ENCODE measurements at places on chromosomes 3 and 15.

GRCh38 chr15:62069551-62069950 is 2.8 kb downstream of the C2CD4A start:
- DNase-seq = no peak

DNA sequence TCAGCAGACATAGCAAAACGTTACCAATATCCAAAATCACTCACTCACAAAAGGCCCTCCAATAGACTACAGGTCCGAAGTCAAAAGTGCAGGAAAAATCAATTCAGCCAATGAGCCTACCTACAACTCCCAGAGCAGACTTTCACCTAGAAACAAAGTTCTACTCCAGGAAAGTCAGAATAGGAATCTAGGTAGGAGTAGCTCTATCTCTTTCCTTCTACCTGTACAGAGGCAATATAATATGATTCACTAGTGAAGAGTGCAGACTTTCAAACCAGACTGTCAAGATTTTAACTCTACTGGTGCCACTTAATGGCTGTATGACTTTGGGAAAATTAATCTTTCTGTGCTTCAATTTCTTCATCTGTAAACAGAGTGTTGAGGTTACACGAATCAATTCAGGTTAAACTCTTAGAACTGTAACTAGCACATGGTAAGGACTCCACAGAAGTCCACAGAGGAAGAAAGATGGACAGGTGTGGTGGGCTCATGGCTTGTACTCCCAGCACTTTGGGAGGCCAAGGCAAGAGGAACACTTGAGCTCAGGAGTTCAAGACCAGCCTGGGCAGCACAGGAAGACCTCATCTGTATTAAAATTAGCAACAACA is 9.4 kb downstream of the DCUN1D1 start:
- no peak for DNase-seq

DNA sequence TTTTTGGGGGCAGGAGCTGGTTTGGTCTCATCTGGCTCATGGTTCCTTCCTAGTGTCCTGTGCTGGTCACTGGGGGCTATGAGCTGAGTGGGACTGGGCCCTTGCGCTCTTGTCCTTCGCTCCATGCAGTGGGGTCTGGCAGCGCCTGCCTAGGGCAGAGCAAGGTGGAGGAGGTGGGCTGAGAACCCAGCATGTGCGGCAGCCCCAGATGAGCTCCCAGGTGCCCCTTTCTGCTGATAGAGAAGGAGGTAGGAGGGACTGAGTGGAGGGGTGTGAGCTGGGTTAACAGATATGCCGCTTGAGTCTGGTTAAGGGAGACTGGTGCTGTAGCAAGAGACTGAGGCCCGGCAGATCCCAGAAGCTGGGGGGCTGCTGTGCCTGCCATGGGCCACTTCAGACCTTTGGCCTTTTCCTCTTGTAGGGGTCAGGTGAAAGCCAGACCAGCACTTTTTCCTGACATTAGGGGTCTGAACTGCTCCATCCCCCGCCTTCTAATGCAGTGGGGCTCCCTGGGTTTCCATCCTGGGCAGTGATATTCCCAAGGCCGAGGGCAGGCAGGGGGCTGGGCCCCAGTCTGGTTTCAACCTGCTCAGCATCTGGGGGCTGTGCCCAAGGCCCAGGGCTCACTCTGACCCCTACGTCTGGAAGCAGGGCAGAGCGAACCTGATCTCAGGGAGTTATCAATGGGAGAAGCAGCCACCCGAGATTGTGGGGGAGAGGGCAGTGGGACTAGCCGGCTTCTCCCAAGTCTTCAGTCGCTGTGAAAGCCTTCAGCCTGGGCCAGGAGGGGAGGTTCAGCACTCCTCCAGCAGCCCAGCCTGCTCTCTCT is 62.9 kb upstream of the PRR23C start:
- no peak for DNase-seq

GRCh38 chr3:132593947-132594323 is 3.1 kb upstream of the ACKR4 start:
- no peak for DNase-seq

DNA sequence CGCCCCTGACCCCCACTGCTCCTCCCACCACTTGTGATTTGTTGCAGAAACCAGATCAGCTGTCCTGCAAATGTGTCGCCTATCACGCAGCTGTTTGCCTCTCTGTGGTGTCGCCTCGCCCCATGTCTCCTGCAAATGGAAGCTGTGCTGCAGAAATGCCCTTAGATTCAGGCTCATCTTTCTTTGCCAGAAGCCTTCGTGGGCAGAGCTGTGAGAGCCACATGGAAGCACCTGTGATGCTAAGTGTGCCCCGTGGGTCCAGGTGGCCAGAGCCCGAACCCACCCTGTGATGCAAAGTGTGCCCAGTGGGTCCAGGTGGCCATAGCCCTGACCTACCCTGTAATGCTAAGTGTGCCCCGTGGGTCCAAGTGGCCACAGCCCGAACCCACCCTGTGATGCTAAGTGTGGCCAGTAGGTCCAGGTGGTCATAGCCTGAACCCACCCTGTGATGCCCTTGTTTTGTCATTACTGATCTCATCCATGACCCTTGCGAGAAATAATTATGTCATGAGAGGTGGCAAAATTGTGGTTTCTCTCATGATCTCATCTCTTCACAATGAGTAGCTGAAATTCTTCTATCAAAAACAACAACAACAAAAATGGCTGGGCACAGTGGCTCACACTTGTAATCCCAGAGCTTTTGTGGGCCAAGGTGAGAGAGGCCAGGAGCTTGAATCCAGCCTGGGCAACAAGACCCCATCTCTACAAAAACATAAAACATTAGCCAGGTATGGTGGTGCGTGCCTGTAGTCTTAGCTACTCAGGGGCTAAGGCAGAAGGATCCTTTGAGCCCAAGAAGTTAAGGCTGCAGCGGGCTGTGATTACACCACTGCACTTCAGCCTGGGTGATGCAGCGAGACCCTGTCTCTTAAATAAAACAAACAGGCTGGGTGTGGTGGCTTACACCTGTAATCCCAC is 187.4 kb downstream of the GOLGA6L6 start:
- DNase-seq = no peak

DNA sequence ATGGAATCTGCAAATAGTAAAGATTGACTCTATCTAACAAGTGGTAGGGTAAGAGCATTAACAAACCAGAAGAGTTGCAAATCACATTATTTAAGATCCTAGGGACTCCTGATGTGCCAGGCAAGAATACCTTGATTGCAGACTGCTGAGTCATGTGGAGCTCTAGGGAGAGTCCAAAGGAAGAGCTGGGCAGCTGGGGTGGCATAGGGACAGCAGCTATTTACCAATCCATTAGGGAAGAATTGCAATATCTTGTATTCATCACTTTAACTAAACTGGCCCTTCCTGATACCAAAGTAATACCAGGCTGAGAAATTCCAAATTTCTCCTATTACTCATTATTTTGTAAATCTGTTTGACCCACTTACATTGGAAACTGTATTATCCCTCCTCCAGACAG is 52.2 kb upstream of the ACP3 start:
- no peak for DNase-seq

DNA sequence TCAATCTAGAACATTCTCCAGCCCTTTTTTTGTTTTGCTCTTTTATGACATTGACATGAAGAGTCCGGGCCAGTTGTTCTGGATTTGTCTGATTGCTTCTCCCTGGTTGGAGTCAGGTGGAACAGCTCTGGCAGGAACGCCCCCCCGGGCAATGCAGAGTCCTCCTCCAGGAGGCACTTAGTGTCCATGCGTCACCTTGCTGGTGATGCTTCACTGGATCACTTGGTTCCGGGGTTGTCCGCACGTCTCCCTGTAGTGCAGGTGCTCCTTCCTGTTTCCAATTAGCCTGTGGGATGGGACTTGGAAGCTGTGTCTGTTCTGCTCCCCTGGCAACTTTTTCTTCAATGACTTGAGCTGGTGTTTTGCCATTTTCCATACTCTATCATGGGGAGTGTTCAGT is 9.8 kb downstream of the CSK start:
- DNase-seq = no peak

DNA sequence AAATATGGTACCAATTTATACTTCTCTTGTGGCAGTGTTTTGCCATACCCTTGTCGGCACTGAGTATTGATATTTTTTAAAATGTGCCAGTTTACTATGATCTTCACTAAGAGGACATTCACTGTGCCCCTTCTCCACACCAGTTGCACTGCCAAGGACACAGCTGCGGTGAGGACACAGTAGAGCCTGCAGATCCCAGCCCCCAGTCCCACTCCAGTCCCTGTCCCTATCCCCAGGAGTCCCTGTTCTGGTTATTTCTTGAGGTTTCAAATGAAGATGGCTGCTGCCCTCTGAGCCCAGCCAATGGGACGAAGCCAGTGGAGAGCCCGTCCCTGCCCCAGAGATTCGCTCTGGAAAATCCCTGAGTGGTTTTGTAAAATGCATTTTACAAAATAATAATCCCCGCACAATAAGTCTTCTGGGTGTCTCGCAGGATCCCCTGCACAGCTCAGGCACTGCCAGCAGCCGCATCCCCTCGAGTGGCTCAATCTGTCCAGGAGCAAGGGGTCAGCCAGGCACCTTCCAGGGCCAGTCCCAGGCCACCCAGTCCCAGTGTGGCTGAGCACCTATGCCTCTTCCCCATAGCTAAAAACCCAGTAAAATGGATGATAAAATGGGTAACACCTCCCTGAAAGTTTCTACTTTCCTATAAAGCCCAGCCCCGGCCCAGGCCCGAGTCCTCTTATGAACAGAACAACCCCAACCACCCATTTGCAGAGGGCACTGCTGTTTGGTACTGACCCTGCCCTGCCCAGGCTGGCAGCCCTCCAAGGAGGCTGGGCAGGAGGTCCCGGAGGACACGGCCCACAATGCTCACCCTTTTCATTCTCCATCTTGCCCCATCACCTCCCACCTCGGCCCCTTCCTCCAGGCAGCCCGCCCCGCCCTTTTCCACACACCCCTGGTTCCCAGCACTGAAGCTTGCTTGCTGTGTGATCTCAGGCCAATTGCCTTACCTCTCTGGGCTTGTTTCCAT is 91.1 kb downstream of the VGLL4 start:
- DNase-seq = no peak

DNA sequence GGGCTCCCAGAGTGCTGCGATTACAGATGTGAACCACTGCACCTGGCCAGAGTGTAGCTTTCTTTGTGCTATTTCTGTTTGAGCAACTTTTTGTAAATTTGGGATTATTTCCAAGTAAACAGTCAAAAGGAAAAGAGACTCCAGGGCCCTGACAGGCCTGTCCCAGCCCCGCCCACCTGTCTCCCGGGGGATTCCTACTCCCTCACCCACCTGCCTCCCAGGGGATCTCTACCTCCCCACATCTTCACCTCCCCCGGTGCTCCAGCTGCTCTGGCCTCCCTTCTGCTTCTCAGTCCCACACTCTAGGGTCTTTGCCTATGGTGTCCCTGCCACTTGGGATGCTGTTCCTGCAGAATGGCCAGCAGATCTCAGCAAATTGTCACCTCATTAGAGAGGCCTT is 7.0 kb downstream of the RHCG start:
- DNase-seq = no peak

GRCh38 chr15:90287101-90287500 is 21.6 kb downstream of the NGRN start:
- DNase-seq = no peak

DNA sequence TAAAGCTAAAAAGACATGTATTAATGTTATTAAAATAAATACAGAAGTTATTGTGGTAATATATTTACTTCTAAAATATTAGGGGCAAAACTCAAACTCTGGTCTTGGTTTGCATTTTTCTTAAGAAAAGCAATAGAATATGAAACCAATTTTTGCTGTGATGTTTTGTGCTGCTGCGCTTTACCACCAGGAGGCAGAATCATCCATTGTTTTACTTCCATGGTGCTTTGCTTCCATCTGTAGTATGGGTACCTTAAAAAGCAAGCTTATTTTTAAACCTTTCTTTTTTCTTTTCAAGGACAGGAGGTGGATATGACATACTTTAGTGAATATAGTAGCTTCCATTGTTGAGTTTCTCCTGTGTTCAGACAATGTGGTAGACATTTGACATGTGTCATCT is 46.6 kb upstream of the MRPL3 start:
- no peak for DNase-seq

DNA sequence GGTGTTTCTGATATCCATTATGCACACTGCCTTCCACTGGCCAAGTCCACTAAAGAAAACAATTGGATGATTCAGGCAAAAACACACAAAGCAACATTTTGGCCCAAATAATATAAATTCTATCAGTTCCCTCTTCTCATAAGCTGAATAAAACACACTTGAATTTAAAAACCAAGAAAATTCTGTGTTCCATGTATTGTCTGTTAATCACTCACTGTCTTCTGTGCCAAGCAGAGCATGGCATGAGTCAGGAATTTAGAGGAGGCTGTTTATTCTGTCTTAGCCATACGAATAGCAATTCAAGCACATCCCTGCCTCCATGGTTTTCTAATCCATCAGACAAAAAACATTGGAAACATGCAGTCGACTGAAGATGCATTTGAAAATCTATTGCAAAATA is 215.6 kb upstream of the UMPS start:
- no peak for DNase-seq

- no peak for DNase-seq
Observed at GRCh38 chr3:126039870-126040269, 44.1 kb downstream of the SLC41A3 start.

GRCh38 chr3:131110087-131110486 is 83.4 kb downstream of the NEK11 start:
- DNase-seq = no peak

- no peak for DNase-seq
Observed at GRCh38 chr3:143464850-143465249, 345.3 kb downstream of the CHST2 start.

GRCh38 chr15:78434134-78434533 is 3.9 kb upstream of the IREB2 start:
- no peak for DNase-seq

GRCh38 chr3:150761831-150762661 is 923 bp downstream of the SIAH2 start:
- peak; percentile 13 for DNase-seq

- DNase-seq = no peak
Observed at GRCh38 chr3:115284980-115285379, 137.9 kb upstream of the ZBTB20 start.

GRCh38 chr3:12287727-12288181 is 1.1 kb upstream of the PPARG start:
- DNase-seq = no peak

DNA sequence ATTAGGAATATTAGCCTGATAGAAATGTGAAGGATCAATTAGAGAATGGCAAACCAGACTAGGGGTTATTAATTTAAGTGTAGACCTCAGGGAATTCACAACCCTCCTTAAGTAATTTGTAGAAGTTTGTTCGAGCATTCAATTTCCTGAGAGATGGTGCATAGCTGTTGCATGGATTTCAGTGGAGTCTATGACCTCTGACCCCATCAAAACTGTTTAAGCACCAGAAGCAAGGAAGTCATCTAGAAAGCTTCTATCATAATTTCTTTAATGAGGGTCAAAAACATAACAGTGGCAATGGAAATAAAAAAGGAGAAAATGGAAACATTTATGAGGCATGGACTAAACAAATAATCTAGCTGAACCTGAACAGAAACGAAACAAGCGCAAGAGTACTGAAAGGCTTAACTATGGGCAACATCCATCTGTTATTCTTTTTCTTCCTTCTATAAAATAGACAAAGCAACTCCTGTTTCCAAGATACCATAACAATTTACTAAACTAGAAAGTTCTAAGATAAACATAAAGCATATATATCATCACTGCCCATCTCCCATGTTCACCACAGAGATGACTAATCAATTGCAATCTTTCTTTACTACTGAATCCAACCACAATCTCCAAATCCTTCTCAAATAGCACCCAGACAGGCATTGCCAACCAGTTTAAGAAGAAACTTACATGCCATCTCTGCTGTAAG is 151.4 kb downstream of the THRB start:
- no peak for DNase-seq

GRCh38 chr3:31813686-31814085 is 167.4 kb downstream of the OSBPL10 start:
- DNase-seq = no peak

Measured in activated CD8-positive, alpha-beta memory T cell treated with anti-CD3 and anti-CD28 coated beads for 1 hour (primary cell).